ENCODE measurements at places on chromosomes 1 and 21. TPM values are rescaled to one million over a fixed set of nuclear protein-coding genes. Genes with fewer than 3 reads are reported as not detected.

DNA sequence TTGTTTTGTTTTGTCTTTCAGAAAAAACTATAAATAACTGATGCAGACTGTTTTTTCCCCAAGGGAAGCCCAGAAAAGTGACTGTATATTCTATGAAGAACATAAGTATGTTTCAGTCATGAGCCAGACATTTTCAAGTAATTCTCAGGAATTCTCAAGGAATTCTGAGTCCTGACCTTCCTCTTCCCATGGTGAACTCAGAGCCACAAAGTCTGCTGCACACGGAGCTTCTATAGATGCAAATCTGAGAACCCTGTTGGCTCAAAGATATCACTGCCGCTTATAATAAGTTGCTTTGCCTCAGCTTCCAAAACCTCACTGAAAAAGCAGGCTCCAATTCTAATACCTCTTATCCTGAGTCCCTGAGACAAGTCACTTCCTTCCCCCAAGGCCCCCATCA, 418.5 kb upstream of the RUNX1 start:
- H3K27me3 ChIP-seq = peaks cover under 1% of the 10 kb centered on the region
- no peaks in the 10 kb centered on the region for H3K36me3 ChIP-seq
- H3K4me3 ChIP-seq = no peak overlapping the region

DNA sequence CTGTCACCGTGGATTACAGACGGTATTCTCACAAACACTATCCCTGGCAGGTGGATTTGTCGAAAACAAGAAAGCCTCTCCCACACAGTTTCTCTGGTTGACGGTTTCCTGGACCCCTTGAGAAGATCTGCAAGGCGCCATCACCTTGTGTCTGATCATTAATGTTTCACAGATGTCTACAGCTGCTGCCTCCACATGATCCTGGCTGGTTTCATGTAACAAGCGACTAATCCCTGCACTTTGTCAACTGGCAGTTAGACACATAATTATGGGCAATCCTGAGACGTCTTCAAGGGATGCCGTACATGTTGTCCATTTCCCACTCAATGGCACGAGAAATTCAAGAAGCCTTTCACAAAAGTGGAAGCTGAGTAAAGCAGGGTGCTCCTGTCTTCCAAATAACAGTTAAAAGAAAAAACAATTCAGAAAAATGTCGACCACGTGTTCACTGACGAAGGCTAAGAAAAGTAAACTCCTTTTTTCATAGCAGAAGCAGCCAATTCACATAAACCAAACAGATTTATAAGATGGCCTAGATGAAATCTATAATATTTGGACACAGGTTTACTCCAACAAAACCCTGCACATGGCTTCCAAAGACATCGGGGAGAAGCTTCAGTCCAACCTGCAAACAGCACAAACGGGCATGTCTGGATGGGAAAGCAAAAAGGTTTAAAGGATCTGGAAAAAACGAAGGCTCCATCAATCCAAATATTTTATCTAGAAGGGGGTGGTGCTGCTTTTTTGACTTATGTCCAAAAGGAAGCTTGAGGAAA, 52.2 kb downstream of the CAPZB start:
- peaks cover 75% of the 10 kb centered on the region for H3K4me1 ChIP-seq
- DNase-seq = no peak
- H3K27ac ChIP-seq = no peak overlapping the region
- peaks cover 65% of the 10 kb centered on the region for H3K36me3 ChIP-seq
- no peaks in the 10 kb centered on the region for H3K27me3 ChIP-seq

- H3K4me3 ChIP-seq = no peak overlapping the region
- no peak overlapping the region for H3K27ac ChIP-seq
- peaks cover 7% of the 10 kb centered on the region for H3K27me3 ChIP-seq
- no peak for DNase-seq
- H3K4me1 ChIP-seq = no peaks in the 10 kb centered on the region
Measured at GRCh38 chr1:201411292-201411691, 10.2 kb downstream of the TNNI1 start.

GRCh38 chr1:171265686-171266085, 17.4 kb downstream of the FMO1 start:
- no peak for DNase-seq
- H3K27me3 ChIP-seq = peaks cover 12% of the 10 kb centered on the region
- H3K4me1 ChIP-seq = no peaks in the 10 kb centered on the region
- no peak overlapping the region for H3K4me3 ChIP-seq

DNA sequence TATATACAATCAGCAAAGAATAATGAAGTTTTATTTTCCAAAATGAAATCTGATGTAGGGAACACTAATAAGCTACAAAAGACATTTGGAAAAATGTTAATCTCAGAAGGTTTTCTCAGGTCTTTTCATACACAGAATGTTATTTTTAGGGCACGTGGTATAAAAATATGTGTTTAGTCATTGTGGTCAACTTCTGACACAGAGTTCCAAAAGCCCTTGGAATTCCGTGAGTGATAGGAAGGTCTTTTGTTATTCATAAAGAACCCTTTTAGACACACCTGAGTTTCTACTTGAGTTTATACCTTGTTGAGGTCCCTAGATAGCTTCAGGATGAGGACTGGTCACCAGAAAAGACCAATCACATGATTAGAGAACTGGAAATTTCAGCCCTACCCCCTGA, 277.6 kb upstream of the NCAM2 start:
- no peak overlapping the region for H3K27ac ChIP-seq
- no peak for DNase-seq
- H3K36me3 ChIP-seq = no peaks in the 10 kb centered on the region
- no peaks in the 10 kb centered on the region for H3K4me1 ChIP-seq
- H3K4me3 ChIP-seq = no peak overlapping the region
- no peaks in the 10 kb centered on the region for H3K27me3 ChIP-seq

DNA sequence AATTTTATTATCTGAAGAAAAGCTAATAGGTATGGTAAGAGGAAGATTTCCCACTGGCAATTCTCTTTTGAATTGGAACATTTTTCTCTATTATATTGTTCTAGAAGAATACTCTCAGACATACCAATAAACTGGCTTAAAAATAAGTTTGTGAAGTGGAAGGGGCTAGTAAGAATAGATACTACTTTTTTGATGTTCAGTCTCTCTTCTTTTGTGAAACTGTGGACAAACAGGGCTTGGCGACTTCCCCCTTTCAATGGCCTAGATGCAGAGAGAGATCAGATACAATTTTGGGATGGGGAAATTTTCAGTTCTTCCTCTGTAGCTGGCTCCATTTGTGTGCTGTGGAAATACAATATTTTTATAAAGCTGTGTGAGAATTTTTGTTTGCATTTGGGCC, 2.5 kb downstream of the PBX1 start:
- peaks cover 3% of the 10 kb centered on the region for H3K4me1 ChIP-seq
- H3K27me3 ChIP-seq = peaks cover 22% of the 10 kb centered on the region
- no peak for DNase-seq
- no peaks in the 10 kb centered on the region for H3K36me3 ChIP-seq
- H3K27ac ChIP-seq = no peak overlapping the region
- H3K4me3 ChIP-seq = no peak overlapping the region

DNA sequence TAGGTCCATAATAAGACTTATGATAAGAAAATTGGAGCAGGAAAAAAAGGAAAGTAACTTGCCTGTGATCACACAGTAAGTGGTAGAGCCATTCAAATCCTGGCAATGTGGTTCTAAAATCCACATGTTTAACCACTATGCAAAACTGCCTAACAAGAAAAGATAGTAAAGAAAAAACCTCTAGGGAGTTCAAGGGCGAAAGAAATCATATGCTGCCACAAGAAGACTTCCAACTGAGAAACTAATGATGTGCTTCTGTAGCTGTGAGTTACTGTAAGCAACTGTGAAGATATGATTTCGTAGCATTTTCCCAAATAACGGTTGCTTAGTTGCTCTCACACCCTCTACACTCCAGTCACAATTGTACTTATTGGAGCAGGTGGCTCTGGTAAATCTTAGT, 20.9 kb upstream of the LYPLAL1 start:
- no peaks in the 10 kb centered on the region for H3K36me3 ChIP-seq
- H3K27me3 ChIP-seq = no peaks in the 10 kb centered on the region
- H3K4me1 ChIP-seq = no peaks in the 10 kb centered on the region
- H3K4me3 ChIP-seq = no peak overlapping the region
- H3K27ac ChIP-seq = no peak overlapping the region

DNA sequence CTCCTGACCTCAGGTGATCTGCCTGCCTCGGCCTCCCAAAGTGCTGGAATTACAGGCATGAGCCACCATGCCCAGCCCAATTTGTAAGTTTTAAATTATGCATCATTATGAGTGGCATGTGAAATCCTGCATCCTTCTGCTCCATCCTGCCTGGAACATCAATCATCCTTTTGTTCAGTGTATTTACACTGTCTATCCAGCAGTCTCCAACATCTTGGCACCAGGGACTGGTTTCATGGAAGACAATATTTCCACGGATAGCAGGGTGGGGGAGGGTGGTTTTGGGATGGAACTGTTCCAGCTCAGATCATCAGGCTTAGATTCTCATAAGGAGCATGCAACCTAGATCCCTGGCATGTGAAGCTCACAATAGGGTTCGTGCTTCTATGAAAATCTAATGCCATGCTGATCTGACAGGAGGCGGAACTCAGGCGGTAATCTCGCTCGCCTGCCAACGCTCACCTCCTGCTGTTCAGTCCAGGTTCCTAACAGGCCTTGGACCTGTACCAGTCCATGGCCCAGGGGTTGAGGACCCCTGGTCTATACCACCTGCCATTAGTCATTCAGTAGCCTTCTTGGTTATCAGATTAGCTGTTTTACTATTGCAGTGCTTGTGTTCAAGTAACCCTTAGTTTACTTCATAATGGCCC, 22.2 kb upstream of the TCEA3 start:
- H3K27ac ChIP-seq = no peak overlapping the region
- DNase-seq = no peak
- H3K4me1 ChIP-seq = peaks cover 4% of the 10 kb centered on the region
- no peak overlapping the region for H3K4me3 ChIP-seq
- H3K27me3 ChIP-seq = peaks cover 1% of the 10 kb centered on the region
- no peaks in the 10 kb centered on the region for H3K36me3 ChIP-seq

GRCh38 chr1:71774705-71775104, 507.6 kb downstream of the NEGR1 start:
- H3K27me3 ChIP-seq = no peaks in the 10 kb centered on the region
- no peak overlapping the region for H3K4me3 ChIP-seq
- no peak overlapping the region for H3K27ac ChIP-seq
- DNase-seq = no peak
- H3K36me3 ChIP-seq = no peaks in the 10 kb centered on the region

DNA sequence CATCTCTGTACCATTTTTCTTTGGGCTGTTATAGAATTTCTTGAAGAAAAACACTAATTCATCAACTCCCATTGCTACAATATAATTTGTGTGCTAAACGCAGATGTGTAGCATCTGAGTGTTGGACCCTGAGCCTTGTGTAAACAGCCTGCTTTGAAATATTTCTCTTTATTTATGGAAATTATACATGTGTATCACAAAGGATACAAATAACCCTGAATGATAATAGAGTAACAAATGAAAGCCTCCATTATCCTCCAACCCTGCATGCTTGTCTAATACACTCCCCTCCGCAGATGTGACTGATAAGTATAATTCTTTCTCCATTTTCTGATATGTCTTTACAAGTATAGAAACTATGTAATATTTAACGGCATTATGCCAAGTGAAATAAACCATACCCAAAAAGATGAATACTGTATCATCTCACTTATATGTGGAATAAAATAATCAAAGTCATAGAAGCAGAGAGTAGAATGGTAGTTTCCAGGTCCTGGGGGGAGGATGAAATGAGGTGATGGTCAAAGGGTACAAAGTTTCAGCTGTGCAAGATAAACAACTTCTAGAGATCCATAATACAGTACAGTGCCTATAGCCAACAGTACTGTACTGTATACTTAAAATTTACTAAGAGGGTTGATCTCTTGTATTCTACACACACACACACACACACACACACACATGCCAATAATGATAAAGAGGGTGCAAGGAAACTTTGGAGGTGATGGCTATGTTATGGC, 2.8 kb upstream of the ADAM30 start:
- peaks cover 11% of the 10 kb centered on the region for H3K4me1 ChIP-seq
- peaks cover 45% of the 10 kb centered on the region for H3K27me3 ChIP-seq
- no peak overlapping the region for H3K27ac ChIP-seq
- H3K4me3 ChIP-seq = no peak overlapping the region
- H3K36me3 ChIP-seq = no peaks in the 10 kb centered on the region

DNA sequence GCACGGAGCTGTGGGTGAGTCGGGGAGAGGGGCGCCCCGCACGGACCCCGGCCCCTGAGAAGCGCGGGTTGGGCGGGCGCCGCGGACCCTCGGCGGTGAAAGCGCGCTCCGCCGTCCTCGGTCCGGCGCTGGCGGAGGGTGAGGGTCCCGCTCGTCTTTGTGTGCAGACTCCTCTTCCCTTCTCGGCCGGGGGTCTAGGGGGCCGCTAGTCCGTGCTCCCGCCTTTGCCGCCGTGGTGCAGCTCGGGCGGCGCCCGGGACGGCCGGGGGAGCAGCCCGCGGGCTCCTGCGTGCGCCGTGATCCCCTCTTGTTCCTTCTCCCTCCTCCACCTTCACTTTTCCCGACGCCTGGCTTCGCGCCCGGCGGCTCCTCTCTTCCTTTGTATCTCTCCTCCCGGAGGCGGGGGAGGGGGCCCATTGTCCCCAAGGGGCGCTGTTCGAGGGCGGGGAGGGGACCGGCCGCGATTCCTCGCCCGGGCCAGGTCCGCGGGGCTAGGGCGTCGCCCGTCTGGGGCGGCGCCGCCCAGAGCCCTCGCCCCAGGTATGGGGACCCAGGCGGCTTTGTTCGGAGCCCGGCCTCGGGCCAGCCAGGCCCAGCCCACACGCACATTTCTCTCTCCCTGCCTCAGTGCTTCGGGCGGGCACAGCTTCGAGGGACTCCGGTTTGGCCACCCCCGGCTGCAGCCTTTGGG, 519 bp downstream of the FNBP1L start:
- no peak for DNase-seq
- H3K27me3 ChIP-seq = peaks cover 62% of the 10 kb centered on the region
- peak overlapping the region; percentile 75 for H3K4me3 ChIP-seq
- H3K4me1 ChIP-seq = peaks cover 14% of the 10 kb centered on the region
- peaks cover 2% of the 10 kb centered on the region for H3K36me3 ChIP-seq

DNA sequence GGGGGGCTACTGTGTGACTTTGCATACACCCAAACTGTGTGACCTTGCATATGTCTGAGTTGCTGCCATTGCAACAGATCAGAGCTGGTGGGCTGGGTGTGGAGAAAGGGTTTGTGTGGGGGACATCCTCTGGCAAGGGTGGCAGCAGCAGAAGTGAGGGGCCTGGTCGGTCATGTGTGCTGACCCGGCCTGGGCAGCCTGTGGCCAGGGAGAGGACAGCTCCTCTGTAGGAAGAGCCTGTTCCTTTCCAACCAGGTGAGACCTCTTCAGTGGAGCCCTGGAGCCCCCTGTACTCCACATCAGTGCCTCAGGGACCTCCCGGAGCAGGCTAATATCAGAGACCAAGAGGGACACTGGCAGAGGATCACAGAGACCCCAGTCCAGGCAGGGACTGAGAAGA, 8.3 kb downstream of the PCSK9 start:
- no peaks in the 10 kb centered on the region for H3K4me1 ChIP-seq
- H3K36me3 ChIP-seq = no peaks in the 10 kb centered on the region
- no peak for DNase-seq
- no peak overlapping the region for H3K27ac ChIP-seq
- peaks cover 3% of the 10 kb centered on the region for H3K27me3 ChIP-seq
- H3K4me3 ChIP-seq = no peak overlapping the region

The LCE1A gene
- not detected for total RNA-seq

The GPA33 gene
- 0.71 TPM for total RNA-seq

The ZNF593 gene
- 20.3 TPM for total RNA-seq

The GJA4 gene
- total RNA-seq = not detected

The CFHR5 gene
- total RNA-seq = not detected

Measured in activated CD4-positive, alpha-beta memory T cell treated with anti-CD3 and anti-CD28 coated beads, Interleukin-2, amount 10 ng/mL, durations not matched to agents 7 days and 5 days (primary cell).